NCI-H226 (cell line): ENCODE measurements at places on chromosomes 3 and 15.

- no peak for DNase-seq
These were observed 85.2 kb upstream of the ADAMTS17 start for GRCh38 chr15:100426937-100427336.

DNA sequence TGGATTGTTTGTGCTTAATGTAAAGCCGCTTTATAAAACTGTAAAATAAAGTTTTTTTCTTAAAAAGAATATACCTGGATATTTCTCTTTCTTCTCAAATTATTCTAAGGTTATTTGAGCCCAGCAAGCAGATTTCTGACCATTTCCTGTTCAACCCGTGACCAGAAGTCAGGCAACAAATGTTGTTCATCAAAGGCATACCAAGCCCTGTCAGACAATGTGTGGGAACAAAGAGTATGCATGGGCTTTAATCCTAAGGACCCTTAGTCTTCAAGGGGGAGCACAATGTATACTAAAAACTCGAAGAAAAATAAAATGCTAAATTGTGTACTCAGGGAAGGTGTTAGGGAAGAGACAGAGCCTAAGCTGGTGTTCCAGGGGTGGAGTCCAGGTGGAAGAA is 26.6 kb upstream of the PAQR5 start:
- no peak for DNase-seq

DNA sequence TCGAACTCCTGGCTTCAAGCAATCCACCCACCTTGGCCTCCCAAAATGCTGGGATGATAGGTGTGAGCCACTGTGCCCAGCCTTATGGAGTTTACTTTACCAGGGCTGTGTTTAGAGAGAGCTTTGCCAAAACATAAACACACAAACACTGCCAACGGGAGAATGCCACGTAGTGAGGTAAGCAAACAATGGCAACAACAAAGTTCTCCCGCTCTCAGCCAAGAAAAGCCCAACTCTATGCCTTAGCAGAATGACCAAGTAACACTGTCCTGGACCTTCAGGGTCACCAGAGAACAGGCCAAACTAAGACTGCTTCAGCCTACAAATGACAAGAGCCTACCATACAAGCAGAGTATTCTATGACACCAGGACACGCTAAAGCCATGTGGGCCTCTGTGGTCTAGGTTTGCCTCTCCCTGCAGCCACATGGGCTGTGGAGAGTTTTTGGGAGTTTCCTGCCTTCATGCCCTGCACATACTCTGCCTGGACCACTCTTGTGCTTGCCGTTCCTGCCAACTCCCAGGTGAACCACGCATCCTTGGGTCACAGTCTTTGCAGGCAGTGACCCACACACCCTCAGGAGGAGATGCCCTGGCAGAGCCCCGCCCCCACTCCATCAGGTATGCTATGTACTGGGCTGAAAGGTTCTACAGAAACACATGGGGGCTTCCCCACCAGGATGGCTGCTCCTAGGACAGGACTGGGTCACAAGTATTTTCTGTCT is 21.6 kb upstream of the CNBP start:
- no peak for DNase-seq

DNA sequence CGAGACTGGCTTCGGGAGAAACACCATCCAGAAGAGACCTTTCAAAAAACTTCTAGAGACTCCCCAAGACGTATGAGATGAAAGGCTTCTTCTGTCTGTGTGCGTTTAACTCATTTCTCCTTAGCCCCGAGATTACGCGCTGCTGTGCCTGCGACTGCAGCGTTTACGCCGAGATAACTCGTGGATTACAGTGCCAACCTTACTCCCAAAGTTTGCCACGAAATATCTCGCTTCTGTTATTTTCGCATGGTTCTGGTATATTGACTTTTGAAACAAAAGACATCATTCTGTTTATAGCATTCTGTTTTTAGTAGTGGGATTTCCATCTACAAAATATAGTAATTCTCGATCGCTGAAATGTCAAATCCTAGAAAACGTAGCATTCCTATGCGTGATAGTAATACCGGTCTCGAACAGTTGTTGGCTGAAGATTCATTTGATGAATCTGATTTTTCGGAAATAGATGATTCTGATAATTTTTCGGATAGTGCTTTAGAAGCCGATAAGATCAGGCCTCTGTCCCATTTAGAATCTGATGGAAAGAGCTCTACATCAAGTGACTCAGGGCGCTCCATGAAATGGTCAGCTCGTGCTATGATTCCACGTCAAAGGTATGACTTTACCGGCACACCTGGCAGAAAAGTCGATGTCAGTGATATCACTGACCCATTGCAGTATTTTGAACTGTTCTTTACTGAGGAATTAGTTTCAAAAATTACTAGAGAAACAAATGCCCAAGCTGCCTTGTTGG is 467 bp downstream of the PGBD4 start:
- DNase-seq: no peak

GRCh38 chr15:78625606-78626280 is 4.9 kb upstream of the CHRNA3 start:
- DNase-seq: no peak

GRCh38 chr3:155497930-155498647 is 204.6 kb upstream of the STRIT1 start:
- DNase-seq: no peak

DNA sequence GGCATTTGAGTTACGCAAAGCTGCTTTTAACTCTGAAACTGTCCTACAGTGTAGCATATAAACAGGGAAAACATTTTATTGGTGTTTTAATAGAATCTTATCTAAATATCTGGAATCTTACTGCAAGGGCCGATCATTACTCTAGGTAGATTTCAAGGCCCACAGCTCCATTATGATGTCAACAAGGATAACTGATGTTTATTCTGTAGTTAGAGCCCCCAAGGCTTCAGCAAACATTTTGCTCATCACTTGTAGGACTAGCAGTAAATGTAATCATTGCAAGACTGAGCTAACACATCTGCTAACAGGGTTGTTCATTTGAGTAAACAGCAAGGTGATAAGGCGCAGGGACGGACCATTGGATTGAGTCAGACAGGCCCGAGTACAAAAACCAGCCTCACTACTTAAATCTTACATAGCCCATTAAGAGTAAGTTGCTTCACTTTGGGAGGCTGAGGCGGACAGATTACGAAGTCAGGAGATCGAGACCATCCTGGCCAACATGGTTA is 332.5 kb upstream of the TPRG1 start:
- DNase-seq: no peak

GRCh38 chr3:186705882-186706780 is 11.0 kb upstream of the KNG1 start:
- no peak for DNase-seq

GRCh38 chr3:123096126-123096525 is 29.3 kb downstream of the PDIA5 start:
- no peak for DNase-seq
